ENCODE measurements at places on chromosomes 11 and 22.

DNA sequence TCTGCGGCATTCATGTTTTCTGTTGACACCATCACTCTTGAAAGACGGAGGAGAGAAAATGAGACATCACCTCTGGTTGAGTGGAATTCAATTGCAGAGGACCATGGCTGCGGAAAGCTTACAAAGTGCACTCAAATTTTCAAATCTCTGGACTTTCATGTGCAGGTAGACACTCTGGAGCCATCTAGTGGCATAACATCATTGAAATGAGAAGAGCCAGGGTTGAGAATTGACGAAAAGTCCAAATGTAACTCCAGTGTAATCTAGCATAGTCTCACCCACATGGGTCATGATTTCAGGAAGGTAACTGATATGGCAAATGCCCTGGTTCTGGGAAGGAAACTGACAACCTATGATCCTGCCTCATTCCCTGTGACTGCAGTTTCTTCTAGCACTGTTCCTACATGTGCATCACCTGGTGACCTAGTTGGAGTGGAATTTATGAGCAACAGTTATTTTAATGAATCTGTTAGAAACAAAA lies 687.8 kb downstream of the KCNA4 start:
- no peak for DNase-seq

- no peak for DNase-seq
These were observed 161.4 kb downstream of the METTL15 start for GRCh38 chr11:28269586-28269985.

GRCh38 chr11:11072067-11072466 lies 214.2 kb upstream of the ZBED5 start:
- DNase-seq: no peak

GRCh38 chr11:12218909-12219308 lies 108.5 kb downstream of the MICAL2 start:
- no peak for DNase-seq

GRCh38 chr11:107777110-107777509 lies 65.3 kb upstream of the SLN start:
- no peak for DNase-seq

- DNase-seq: no peak
These were observed at the start of gene P2RX6 for GRCh38 chr22:21014726-21015465. Gene P2RX6, plus strand, starts transcription at chr22:21015165. Its CDS starts 10 bp downstream, at chr22:21015175.

GRCh38 chr22:18070041-18070440 lies 7.7 kb upstream of the PEX26 start:
- DNase-seq: no peak

GRCh38 chr11:131637469-131638175 lies 267.2 kb downstream of the NTM start:
- no peak for DNase-seq

DNA sequence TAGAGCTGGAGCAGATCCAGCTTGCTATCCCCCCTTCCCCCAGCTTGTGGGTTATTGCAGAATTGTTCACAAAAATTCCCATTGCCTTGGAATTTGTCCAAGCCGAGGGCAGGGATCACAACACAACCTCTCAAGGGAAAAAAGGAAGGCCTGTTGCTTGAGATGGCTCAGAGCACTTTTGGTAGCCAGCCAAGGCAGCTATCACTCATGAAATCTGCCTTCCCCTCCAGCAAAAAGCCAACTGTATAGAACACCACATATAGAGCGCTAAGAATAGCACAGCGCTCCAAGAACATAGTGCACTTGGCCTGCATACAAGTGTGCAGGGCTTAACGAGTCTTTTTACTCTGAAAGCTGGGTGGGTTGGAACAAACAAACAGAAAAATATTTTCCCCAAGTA lies 46.2 kb downstream of the FAM83F start:
- no peak for DNase-seq

- no peak for DNase-seq
These were observed 588 bp downstream of the VPS37C start for GRCh38 chr11:61160487-61161189.

DNA sequence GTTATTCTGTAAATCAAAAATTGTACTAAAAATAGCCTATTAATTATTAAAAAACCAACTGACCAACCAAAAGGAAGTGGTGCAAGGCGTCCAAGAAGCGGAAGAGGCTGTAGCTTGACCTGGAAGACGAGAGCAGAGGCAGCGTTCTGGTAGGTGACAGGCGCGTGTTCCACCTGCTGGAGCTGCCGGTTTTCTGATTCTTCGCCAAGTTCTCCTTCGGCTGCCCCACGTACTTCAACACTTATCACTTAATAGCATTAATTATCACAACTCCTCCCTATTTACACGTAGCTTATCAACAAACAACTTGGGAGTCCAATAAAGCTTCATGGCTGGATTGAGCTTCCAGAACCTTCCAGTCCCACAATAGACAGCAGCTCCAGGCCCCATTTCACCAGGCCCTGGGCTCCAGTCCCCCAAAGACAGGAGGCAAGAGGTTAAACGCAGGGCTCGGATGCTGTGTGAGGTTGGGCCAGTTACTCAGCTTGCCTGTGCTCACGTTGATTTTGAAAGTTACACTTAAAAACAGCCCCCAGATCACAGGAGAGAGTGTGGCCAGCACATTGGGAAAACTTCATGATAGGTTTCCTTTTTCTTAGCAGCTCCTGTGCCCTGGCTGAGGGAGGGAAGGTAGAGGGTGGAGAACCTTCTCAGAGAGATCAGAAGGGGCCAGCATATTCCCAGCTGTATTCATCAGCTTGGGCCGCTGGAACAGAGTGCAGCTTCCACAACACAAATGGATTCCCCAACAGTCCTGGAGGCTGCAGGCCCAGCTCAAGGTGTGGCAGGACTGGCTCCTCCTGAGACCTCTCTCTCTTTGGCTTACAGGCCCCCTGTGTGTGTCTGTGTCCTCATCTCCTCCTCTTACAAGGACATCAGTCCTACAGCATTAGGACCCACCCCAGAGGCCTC lies 54.2 kb upstream of the FGF3 start:
- DNase-seq: no peak

DNA sequence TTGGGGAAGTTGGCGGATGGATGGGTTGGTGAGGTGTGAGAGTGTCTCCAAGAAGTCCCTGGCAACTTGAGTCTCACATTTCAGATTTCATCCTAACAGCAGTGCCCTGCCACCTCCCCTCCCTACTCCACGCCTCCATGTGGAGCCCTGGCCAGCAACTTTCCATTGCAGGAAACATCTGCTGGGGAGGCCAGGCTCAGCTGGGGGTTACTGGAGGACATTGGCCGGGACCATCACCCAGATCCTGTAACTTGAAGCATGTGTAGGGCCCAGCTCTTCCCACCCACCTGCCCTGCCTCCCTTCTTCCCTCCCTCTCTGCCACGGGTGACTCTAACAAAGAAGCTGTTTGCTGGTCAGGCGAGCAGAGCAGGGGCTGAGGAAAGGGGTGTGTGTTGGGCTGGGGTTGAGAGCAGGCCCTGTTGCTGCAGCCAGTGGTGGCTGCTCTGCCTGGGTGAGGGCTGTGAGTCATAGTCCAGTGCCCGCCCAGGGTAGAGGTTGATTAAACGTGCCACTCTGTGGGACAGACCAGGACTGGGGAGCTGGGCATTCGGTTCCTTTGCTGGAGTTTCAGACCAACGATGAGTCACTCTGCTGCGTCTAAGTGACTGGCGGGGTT lies 64.0 kb downstream of the SCN3B start:
- DNase-seq: no peak

DNA sequence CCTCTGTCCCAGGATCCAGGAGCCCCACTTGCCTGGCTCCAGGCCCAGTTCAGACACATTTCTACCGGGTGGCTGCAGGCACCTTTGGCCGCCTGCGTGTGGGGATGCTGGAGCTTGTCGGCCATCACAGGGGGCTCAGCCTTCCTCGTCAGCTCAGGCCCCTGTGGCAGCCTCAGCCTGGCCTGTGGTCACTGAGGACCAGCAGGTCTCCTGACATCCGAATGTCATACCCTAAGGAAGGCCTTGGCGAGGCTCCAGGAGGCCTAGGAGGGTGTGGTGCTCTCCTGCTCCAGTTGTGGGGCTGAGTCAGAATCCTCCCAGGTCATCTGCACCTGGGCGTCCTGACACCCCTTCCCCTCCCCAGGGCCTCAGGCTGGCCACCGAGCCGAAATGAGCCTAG lies 14.9 kb upstream of the SOX10 start:
- DNase-seq: no peak

- no peak for DNase-seq
These were observed 79.4 kb upstream of the ISX start for GRCh38 chr22:34986523-34986922.

DNA sequence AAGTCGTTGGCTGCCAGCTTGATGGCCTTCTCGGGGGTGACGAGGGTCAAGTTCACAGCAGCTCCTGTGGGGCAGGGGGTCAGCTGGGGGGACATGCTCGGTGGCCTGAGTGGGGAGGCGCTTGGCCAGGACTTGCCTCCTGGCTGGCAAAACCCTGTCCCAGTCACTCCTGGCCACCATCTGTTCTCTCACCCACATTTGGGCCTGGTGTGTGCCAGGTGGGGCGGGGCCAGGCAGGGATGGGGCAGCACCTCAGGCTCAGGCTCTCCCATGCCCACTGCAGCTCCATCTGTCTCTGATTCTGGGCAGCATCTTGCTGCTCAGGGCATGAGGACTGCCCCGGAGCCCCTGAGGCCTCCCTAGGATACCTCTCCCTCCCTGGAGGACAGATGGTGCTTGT lies 3.7 kb upstream of the CEND1 start:
- DNase-seq: no peak

DNA sequence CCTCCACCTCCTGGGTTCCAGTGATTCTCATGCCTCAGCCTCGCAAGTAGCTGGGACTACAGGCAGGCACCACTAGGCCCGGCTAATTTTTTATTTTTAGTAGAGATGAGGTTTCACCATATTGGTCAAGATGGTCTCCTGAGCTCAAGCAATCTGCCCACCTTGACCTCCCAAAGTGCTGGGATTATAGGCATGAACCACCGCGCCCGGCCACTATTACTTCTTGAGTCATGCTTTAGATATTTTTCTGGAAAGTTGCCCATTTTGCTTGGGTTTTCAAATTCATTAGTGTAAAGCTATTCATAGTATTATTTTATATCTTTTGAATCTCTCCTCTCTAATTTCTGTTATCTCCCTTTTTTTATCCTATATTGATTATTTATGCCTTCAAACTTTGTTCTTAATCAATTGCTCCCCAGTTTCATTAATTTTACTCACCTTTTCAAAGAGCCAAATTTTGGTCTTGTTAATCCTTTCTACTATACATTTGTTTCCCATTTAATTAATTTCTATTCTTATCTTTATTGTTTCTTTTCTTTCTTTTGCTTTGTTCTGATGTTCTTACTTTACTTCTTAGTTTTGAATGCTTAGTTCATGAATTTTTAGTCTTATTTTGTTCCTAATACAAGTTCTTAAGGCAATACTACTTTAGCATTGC lies 10.3 kb upstream of the RAC2 start:
- no peak for DNase-seq

- no peak for DNase-seq
These were observed at the start of gene INS for GRCh38 chr11:2160736-2161259. Gene INS, minus strand, starts transcription at chr11:2161209. Its CDS starts 238 bp downstream, at chr11:2160971.

GRCh38 chr11:18566406-18566805 lies 22.1 kb downstream of the UEVLD start:
- no peak for DNase-seq

DNA sequence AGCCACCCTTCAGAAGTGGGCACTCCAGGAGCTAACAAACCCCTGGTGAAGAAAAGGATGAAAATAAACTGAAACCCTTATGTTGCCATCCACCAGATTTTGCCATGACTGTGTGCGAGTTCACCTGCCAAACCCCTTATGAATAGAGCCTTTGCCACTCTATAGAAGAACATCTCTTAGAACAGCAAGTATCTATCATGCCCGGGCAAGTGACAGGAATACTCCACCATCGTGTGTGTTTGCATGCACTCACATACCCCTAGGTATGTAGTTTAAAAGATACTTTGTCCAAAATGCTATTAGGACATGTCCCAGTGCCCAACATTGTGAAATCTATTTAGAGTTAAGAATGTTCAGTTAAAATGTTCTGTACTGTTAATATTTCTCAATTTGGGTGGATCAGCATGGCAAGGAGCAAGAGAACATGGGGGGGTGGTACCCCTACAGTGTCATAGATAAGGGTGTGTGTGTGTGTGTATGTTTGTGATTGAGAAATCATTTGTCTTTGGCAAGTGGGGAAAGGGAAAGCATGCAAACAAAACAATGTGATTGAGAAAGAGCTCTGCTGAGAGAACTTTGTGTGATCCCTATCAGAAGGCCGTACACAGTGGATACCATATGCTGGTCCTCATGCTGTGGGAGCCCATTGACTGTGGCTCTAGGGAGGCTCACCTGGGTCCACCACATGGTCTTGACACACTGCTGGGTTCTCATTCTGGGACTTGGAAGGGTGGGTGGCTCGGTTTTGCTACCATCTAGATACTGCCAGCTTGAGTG lies 94.9 kb downstream of the ZBTB16 start:
- DNase-seq: no peak

GRCh38 chr11:65645710-65646109 lies 7.8 kb downstream of the SIPA1 start:
- no peak for DNase-seq

Data from activated CD8-positive, alpha-beta memory T cell treated with anti-CD3 and anti-CD28 coated beads for 1 hour (primary cell).